Glutamatergic neuron (in vitro differentiated cells): ENCODE measurements at places on chromosomes 4 and X. TPM values are rescaled to one million over a fixed set of nuclear protein-coding genes. Genes with fewer than 3 reads are reported as not detected.

Gene PAGE2B
- total RNA-seq, result not detected

Gene CLDN34
- not detected for total RNA-seq

Gene HPSE
- 1.8 TPM for total RNA-seq

- no peak for DNase-seq
- H3K4me1 ChIP-seq, result peaks cover 26% of the 10 kb centered on the region
- peak overlapping the region; percentile 36 for H3K27ac ChIP-seq
- peaks cover 6% of the 10 kb centered on the region for H3K36me3 ChIP-seq
- peaks cover 1% of the 10 kb centered on the region for H3K27me3 ChIP-seq
Measured at GRCh38 chr4:139593091-139593564, 37.1 kb upstream of the SETD7 start.

GRCh38 chr4:137702512-137702911 lies 170.2 kb upstream of the PCDH18 start:
- H3K4me1 ChIP-seq, result peaks cover 22% of the 10 kb centered on the region
- H3K27ac ChIP-seq, result peak overlapping the region; percentile 36
- H3K36me3 ChIP-seq, result no peaks in the 10 kb centered on the region
- peak overlapping the region; percentile 2 for H3K4me3 ChIP-seq

Gene TMEM47
- 2.8 TPM for total RNA-seq
